ENCODE measurements at places on chromosomes 4 and X.

DNA sequence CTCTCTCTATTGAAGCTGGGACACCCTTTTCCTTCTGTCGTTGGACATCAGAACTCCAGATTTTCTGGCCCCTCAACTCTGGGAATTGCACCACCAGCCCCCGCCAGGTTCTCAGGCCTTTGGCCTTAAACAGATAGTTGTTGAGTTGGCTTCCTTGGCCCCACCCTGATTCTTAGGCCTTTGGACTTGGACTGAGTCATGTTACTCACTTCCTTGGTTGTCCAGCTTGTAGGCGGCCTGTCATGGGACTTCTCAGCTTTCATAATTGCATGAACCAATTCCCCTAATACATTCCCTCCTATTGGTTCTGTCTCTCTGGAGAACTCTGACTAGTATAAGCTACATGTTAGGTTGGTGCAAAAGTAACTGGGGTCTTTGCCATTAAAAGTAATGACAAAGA is 195.7 kb downstream of the GPAT3 start:
- no peak for DNase-seq

GRCh38 chr4:185559915-185560281 is 24.6 kb upstream of the PDLIM3 start:
- no peak for DNase-seq

DNA sequence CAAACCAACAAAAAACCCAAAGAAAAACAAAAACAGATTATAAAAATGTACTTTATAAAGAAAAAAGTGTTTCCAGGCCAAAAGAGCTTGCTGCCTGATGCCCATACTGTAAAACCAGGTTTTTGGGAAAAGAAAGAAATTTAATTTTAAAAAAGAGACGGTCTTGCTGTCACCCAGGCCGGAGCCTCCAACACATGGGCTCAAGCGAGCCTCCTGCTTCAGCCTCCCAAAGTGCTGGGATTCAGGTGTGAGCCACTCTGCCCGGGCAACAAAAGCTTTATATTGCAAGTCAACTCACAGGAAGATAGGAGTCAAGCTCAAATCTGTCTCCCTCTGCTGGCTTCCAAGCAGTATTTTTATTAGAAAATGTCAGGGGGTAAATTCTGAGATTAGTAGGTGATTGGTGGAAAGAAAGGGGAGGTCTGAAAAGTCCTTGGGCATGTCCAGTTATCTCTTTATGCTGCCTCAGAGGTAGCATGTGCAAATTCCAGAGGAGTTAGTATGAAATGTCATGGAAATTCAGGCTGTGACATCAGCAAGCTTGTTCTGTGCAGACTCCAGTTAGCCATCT is 39.4 kb downstream of the MGST2 start:
- no peak for DNase-seq

GRCh38 chr4:41256131-41256739 is 493 bp upstream of the UCHL1 start:
- no peak for DNase-seq

Data from stimulated activated CD8-positive, alpha-beta memory T cell treated with anti-CD3 and anti-CD28 coated beads, Interleukin-7, amount 100 ng/mL, for 1 hour (primary cell).